ENCODE measurements at places on chromosomes 3 and 15. TPM values are rescaled to one million over a fixed set of nuclear protein-coding genes. Genes with fewer than 3 reads are reported as not detected.

DNA sequence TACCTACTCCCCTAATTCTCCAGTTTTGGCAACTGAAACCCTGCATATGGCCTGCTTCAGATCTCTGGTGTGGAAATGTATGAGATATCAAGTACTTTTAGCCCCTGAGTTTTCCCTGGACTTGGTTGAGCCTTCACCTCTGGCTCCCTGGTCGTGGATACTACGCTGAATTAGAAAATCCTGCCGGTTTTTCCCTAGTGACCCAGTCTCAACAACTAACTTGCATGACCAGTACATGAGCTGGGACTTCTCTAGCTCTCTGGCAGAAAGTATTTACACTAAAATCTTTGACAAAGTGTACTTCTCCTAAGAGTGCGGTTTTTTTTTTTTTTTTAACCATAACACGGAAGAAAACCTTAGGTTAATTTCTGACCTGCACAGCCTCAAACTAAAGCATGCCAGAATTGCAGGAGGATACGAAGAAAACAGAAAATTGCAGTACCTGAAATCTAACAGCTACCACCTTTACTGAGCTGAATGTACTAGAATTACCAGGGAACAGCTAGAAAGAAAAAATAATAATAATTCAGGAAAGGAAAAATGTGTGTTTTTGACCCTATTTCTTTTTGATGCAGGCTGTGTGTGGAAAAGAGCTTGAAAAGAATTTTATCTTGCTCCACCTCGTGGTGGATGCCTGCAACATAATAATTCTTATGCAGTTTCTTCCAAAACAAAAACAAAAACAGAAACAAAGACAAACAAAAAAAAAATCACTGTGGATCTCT, 165.6 kb downstream of the GMNC start:
- no peak for DNase-seq

DNA sequence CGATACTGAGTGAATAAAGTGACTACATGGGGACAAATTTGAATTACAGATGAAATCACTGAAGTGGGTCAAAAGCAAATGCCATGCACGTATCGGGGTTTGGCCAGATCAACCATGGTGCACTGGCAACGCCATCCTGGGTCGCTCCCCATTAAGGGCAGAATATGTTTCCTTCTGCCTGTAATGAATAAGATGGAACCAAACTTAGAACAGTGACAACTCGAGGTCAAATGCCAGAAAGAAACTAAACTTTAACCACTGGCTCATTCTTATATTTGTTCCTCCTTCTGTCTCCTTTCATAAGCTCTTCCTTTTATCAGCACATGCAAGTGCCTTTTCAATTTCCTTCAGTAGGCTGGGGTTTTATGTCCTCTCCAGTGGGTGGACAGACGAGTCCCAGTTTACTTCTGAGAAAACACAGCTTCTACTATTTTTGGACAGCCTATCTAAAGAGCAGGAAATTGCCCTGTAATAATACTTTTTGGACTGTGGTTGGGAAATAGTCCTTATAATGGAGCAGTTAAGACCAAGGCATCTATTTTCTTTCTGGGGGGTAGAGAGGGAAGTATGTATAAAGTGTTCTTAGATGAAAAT, 61.4 kb downstream of the WHAMM start:
- DNase-seq: no peak

DNA sequence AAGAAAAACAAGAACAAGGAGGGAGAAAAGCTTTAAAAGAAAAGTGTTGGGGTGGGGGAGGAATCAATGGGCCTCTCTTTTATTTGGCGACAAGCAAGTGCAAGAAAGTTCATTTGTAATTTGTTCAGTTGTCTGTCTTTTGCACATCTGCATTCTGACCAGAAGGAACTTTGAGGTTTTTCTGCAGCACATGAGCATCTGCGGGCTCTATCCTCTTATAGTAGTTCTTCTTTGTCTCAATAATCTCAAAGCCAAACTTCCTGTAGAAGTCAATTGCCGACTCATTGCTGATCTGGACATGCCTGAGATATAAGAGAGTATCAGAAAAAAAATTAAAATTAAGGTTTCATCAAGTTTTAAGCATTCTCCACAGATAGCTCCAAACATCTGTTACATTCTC, 24.4 kb downstream of the NAA50 start:
- no peak for DNase-seq

DNA sequence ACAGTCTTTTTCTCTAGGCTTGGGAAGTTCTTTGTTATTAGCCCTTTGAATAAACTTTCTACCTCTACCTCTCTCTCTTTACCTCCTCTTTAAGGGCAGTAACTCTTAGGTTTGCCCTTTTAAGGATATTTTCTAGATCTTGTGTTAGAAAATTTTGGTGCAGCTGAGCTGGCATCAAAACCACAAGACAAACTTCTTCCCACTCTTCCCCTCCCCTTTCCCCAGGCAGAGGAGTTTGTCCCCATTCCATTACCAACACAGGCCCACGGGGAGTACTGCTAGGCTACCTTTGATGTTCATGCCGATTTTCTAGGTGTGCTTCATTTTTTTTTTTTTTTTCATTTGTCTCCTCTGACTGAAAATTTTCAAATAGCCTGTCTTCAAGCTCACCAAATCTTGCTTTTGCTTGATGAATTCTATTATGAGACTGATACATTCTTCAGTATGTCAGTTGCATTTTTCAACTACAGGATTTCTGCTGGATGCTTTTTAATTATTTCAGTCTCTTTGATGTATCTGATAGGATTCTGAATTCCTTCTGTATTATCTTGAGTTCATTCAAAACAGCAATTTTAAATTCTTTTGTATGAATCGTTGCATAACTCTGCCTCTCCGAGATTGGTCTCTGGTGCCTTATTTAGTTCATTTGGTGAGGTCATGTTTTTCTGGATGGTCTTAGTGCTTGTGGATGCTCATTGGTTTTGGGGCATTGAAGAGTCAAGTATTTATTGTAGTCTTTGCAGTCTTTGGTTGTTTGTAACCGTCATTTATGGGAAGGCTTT, 112.0 kb downstream of the UBE2E2 start:
- DNase-seq: no peak

DNA sequence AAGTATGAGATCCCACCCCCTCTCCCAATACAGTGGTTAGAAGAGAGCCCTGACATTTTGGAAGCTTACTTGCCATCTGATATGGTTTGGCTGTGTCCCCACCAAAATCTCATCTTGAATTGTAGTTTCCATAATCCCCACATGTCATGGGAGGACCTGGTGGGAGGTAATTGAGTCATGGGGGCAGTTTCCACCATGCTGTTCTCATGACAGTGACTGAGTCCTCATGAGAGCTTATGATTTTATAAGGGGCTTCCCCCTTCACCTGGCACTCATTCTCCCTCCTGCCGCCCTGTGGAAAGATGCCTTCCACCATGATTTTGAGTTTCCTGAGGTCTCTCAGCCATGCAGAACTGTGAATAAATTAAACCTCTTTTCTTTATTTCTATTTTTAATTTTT, 28.8 kb upstream of the HES1 start:
- DNase-seq: no peak

DNA sequence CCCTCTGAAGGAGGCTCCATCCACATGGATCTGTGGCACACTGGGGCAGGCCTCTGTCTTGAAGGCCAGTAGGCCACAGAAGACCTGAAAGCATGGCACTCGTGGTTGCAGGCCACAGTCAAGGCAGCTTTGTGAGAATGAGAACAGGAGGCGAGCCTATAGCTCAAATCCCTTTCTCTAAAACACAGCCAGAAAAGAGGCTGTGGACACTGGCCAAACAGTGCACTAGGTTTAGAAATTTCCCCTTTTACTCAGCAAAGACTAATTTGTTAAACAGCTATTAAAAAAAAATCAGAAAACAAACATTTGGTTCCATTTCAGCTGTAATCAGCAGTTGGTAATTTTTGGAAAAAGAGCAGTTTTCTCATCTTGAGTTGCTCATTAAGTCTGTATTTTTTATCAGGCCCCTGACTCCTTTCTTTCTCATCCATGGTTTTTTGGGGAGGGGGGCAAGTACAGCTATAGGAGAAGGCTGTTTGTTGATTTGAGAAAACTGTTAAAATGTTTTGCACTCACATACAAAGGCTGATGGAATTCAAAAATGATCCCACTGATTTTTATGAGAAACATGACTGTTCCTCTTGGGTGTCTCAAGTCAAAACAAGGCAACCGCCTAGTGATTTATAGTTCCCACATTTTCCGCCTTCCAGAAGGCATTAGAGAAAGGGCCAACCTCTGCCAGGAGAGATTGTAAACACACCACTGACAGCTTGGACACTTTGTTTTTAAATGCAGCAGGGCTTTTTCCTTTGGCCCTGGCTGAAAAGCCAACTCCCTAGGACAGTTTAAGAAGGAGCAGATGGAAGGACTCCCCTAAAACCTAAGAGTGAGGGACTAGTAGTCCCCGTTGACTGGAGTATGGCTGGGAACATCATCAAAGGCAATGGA, 28.1 kb downstream of the PARP16 start:
- DNase-seq: no peak

DNA sequence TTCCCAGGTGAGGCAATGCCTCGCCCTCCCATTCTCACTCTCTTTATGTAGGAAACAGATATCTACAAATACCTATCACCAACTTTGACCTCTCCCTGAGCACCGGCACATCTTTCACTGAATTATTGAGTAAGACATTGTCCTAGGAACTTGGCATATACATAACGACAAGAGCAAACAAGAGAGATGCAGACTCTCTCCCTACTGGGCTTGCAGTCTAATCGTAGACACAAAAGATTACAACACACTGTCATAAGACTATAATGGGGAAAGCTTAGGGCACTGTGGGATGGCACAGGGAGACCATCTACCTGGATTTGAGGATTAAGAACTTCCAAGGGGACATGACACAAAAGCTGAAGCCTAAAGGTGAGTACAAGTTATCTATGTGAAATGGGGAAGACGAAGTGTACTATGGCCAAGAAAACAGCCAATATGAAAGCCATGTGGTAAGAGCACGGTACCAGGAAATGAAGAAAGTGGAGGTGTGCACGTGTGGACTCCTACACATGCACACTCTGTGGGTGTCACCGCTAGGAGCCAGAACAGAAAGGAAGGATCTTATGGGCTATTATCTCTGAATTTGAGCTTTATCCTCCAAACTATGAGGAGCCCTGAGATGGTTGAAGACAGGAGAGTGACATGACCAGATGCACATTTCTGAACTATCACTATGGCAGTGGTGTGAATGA, 218.8 kb upstream of the STRIT1 start:
- DNase-seq: no peak

GRCh38 chr3:192923731-192924130, 6.1 kb upstream of the MB21D2 start:
- DNase-seq: no peak

- DNase-seq: no peak
Observed at GRCh38 chr3:196774191-196774820, 34.6 kb downstream of the PAK2 start.

DNA sequence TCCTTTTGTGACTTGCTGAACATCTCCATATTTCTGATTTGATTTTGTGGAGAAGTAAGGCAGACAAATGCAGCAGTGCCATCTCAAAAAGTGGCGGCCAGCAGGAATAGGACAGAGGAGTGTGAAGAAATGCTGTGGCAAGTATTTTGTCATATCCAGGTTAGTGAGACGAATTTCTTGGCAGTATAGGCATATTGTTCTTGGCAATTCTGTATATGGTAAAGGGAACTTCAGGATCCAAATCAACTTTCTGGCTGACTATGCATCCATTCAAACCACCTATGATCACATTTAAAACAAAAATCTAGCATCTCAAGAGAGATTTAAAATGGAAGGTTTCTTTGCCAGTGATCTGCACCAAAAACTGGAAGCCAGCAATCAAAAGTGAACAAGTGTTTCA, 228.0 kb downstream of the DTWD1 start:
- no peak for DNase-seq

GRCh38 chr15:40590667-40591050, 3.4 kb upstream of the KNL1 start:
- DNase-seq: no peak

GRCh38 chr3:425079-425478, 228.5 kb downstream of the CHL1 start:
- DNase-seq: no peak

GRCh38 chr3:138381950-138382715, 33.8 kb downstream of the MRAS start:
- DNase-seq: peak; percentile 86

DNA sequence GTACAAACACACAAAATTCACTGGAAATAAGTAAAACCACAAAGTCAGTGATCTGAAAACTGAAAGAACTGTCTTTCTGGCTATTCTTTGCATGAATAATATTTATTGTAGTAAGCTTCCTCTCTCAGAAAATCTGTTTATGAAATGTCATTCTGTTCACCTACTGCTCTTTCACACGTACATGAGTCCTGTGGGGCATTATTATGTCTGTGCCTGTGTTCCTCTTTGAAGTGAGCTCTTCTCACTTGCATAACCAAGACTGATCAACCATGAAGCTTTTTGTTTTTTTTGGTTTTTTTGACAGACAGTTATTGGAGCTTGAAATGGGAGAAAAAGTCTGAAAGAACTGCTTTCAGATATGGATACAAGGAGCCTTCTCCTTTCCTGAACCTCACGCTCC, 195.8 kb downstream of the PLCH1 start:
- DNase-seq: no peak

DNA sequence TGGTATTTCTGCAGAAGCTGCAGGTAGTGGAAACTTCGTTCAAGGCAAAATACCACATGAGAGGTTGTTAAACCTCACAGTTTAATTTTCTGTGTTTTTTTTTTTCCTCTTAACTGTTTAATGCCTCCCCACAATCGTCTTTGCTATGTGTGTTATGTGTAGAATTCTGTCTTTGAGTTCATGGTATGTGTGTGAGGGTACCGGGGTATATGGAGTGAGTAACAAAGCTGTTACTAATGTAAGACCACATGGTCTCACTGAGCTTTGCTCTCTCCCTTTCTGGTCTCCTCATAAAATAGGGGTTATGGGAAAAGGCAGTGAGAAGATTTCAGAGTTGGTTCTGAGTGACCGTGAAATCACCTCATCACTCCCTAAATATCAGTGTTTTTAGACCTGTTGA, 143.6 kb downstream of the USP13 start:
- DNase-seq: no peak

DNA sequence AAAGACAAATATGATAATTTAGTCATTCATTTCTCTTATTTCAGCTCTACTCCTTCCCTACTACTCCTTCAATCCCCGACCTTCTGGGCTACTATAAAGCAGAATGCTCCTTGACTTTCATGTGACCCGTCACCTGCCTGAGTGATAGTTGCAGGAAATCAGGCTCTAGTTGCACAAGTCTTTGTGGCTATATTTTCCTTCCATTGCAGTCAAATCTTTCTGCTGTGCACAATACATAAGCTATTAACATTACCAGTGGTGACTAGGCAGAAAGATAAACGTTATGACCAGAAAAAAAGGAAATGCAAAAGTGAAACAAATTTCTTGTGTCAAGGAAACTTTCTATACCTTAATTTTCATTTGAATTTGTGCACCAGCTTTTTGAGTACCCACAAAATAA, 2.3 kb downstream of the SUCNR1 start:
- DNase-seq: no peak

The HCN4 gene
- 16.6 TPM for total RNA-seq

The ULK3 gene
- total RNA-seq: 35.8 TPM

The AGBL1 gene
- total RNA-seq: not detected

The STRA6 gene
- not detected for total RNA-seq

The SUSD5 gene
- total RNA-seq: 2.4 TPM

The GOLGA6B gene
- total RNA-seq: not detected

The IL17RD gene
- 5.0 TPM for total RNA-seq

The MAP3K13 gene
- total RNA-seq: 7.6 TPM

The B3GNT5 gene
- total RNA-seq: 1.3 TPM

All from Right ventricle myocardium superior (tissue), 1 donor.